ENCODE measurements at places on chromosomes 4 and X. TPM values are rescaled to one million over a fixed set of nuclear protein-coding genes. Genes with fewer than 3 reads are reported as not detected.

DNA sequence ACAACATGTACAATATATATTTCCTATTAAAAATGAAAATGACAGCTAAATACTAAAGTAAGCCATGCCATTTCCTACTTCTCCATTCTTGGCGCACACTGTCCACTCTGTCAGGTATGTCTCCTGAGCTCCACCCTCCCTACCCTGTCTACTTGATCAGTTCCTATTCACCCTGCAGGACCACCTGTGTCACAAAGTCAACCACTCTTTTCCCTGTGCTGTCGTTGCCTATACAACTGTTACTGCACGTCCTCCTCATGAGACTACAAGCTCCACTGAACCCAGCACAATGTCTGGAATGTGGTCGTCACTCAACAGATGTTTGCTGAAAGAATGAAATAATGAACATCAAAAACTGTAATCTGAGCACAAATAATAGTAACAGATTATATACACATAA lies 54.9 kb downstream of the SLC9A7 start:
- H3K4me3 ChIP-seq: no peak overlapping the region
- DNase-seq: no peak
- no peaks in the 10 kb centered on the region for H3K27me3 ChIP-seq
- no peaks in the 10 kb centered on the region for H3K36me3 ChIP-seq
- H3K4me1 ChIP-seq: peaks cover 14% of the 10 kb centered on the region
- H3K27ac ChIP-seq: no peak overlapping the region

DNA sequence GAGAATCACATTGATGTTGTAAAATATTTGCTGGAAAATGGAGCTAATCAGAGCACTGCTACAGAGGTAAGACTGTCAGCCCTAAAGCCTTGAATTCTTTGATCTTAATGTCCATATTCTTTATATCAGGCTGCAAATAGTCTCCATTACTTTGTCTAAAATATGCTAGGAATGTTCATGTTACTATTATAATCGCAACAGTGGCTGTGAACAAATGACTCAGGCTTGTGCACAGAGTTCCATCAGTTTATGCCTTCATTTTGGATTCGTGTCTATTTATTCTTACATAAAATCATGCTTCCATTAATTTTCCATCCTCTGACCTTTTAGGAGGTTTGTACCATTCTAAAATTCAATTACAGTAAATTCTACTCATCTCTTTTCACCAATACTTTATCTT lies 182.7 kb downstream of the ANK2 start:
- H3K4me1 ChIP-seq: no peaks in the 10 kb centered on the region
- no peak overlapping the region for H3K4me3 ChIP-seq
- no peaks in the 10 kb centered on the region for H3K36me3 ChIP-seq
- H3K27me3 ChIP-seq: no peaks in the 10 kb centered on the region
- peak; percentile 10 for DNase-seq

- no peak overlapping the region for H3K4me3 ChIP-seq
- H3K27me3 ChIP-seq: no peaks in the 10 kb centered on the region
- DNase-seq: peak; percentile 10
- H3K27ac ChIP-seq: no peak overlapping the region
- no peaks in the 10 kb centered on the region for H3K4me1 ChIP-seq
These were observed 61.7 kb downstream of the GPR82 start for GRCh38 chrX:41785685-41786084.

The COPS4 gene
- total RNA-seq: 79.3 TPM

DNA sequence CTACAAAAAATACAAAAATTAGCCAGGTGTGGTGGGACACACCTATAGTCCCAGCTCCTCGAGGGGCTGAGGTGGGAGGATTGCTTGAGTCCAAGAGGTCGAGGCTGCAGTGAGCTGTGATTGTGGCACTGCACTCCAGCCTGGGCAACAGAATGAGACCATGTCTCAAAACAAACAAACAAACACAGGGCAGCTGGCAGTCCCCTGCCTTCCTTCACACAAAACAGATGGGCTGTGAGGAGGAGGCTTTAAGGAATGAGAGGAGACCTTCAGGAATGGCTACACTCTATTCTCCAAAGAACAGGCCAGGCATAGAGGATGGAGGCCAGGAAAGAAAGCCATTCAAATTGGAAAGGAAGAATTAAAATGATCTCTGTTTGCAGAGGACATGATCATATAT lies 65.6 kb upstream of the MAML3 start:
- no peaks in the 10 kb centered on the region for H3K36me3 ChIP-seq
- H3K27me3 ChIP-seq: no peaks in the 10 kb centered on the region
- DNase-seq: no peak
- no peak overlapping the region for H3K4me3 ChIP-seq
- no peak overlapping the region for H3K27ac ChIP-seq
- no peaks in the 10 kb centered on the region for H3K4me1 ChIP-seq

DNA sequence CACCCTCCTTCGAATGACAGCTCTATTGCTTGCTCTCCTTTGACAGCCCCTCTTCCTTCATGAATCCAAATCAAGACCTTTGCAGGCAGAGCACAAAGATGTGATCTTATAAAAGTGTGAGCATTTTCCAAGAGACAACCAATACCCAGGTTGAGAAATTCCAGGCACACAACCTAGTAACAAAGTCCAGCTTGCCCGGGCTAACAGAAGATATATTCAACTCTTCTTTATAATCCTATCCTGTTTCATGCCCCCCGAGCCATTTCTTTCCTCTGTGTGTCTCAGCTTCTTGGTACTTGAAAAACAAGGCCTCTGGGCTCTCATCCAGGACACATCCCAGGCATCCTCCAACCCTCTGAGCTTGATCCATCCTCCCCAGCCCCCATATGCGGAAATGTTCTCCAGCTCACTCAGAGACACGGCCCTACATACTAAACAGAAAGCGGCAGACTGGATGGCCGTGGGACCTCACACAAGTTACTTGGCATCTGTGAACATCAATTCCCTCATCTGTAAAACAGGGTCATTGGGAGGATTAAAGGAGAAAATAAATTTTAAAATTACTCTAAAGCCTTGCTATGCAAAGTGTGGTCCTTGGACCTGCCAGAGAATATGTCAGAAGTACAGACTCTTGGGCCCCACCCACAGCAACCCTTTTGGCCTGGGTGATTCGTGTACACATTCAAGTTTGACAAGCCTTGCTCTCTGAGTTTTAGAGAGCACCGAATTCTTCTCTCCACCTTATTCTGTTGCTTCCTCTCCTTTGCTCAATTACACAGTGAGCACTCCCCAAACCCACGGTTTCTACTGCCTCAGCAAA lies 627.0 kb downstream of the BCOR start:
- no peak overlapping the region for H3K27ac ChIP-seq
- H3K36me3 ChIP-seq: no peaks in the 10 kb centered on the region
- H3K4me3 ChIP-seq: no peak overlapping the region
- no peak for DNase-seq
- H3K27me3 ChIP-seq: peaks cover 13% of the 10 kb centered on the region
- no peaks in the 10 kb centered on the region for H3K4me1 ChIP-seq

DNA sequence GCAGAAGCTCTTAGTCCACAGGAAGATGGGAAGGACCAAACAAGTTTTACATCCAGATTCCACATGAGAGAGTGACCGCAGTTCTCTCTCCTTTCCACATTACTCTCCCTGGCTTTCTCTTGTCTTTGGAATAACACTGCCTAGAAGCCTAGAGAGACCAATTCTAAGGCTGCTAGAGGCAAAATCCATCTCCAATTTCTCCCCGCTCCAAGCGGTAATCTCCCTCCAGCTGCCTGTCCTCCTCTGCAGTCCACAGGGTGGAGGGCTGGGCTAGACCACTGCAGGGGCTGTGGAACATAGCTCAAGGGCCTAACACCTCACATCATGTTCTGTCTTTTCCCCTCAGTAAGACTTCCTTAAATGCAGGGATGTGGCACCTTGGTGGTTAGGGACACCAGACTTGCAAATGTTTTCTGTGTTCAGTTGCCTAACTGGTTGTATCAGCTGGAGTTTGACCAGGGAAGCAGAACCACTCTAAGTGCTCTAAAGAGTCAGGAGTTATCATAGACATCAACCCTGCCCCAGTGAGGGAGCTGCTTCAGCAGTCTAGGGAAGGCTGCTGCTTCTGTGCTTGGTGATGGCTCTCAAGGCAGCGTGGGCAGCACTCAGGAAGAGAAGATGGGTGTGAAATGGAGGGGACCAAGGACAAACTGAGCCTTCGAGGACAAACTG lies 423.1 kb downstream of the BCOR start:
- DNase-seq: no peak
- H3K27me3 ChIP-seq: peaks cover 3% of the 10 kb centered on the region
- no peaks in the 10 kb centered on the region for H3K36me3 ChIP-seq
- H3K4me1 ChIP-seq: peaks cover 5% of the 10 kb centered on the region
- no peak overlapping the region for H3K4me3 ChIP-seq
- H3K27ac ChIP-seq: peak overlapping the region; percentile 48

All from osteoblast (primary cell).